ENCODE measurements at places on chromosomes 12 and 14.

DNA sequence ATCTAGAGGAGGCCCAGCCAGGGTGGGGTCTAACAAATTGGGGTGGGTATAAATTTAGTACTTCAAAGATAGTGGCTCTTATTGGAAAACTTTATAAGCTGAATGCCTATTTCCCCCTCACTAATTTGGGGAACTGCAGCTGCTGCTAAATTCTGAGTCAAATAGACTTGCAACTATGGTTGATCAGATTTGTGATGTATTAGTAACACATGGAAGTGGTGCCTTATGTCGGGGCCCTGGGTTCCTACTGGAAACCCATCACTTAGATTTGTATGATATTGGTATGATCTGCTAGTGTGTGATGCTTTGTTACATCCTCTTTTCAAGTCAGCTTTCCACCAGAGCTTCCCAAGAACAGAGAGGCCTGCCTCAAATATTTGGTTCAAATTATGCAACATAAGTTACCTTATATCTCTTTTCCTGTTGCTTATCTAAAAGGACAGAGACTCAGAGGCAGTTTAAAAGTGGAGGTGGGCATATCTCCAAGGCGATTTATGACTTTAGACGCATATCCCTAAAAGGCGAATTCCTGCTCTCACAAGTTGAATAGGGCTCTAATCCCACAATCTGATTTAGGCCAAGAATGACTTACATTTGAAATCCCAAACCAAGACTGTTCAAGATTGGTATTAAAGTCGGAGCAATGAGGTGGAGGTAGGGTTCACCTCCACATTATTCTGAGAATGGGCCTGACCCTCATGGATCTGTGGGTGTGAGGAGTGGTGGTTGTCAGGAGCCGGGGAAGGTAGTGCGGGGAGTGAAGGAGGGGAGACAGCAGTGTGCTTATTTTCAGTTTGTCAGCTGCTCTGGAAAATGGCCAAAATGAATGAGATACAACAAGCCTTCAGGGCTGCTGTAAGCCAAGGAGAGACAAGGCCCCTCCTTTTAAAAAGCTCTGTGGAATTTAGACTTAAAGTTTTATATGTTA is 425.8 kb downstream of the RAD51B start:
- no peak for DNase-seq

GRCh38 chr12:6321905-6322304 is 11.4 kb downstream of the PLEKHG6 start:
- no peak for DNase-seq

DNA sequence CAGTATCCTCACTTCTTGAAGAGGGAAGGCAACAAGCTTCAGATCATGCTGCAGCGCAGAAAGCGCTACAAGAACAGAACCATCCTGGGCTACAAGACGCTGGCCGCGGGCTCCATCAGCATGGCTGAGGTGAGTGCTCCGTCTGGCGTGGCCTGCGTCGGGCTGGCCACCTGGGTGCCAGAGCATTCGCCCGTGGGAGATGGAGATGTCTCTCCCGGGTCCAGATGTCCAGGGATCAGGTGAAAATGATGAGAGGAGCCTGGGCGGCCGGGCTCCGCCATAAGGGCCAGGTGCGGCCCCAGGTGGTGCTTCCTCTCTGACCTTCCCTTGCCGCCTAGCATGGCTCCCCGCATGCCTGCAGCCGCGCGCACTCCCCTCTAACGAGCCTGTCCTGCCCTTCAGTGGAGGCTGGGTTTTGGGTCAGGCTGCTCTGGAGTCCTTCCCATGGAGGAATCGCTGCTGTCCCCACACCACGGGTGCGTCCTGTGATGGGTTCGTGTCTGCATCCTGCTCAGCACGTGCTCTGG is 40.6 kb downstream of the PACS2 start:
- no peak for DNase-seq

GRCh38 chr12:92133795-92134637 is 11.6 kb downstream of the BTG1 start:
- DNase-seq = no peak

DNA sequence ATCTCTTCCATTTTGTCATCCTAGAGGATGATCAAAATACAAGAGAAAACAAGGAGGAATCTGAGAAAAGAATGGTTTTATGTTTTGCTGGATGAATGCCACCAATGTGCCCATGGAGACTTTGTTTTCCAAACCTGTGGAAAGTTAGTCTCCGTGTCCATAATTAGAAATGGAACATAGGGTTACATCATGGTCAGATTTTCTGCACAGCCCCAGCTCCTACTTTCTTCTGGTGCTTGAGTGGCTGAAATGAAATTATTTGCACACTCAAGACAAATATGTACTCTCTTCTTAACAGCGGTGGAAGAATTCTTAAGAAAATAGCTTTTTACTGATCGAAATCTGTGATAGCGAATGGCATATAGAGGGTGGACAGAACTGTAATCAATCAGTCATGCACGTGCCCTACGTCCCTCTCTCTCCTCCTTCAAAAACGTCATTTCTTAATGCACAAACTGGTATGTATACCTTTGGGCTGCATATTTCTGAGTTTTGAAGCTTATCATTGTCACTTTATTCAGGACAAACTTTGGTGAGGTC is 825.2 kb downstream of the AACS start:
- no peak for DNase-seq

DNA sequence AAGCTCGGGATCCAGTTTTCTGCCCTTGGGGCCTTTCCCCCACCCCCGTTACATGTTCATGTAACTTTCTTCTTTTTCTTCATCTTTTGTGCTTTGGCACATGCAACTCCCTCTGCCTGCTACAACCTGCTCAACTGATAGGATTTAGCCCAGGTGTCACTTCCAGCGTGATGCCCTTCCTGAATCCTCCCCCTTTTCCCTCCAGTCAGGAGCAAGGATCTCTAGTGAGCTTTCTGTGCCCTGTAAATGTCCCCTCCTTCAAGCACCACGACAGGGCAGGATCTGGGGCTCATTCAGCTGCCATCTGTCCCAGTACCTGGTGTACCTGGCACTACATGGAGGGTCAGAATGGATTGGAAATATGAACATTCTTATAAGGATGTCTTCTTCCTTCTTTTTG is 15.3 kb downstream of the PELI2 start:
- no peak for DNase-seq

GRCh38 chr14:38868399-38869290 is 234.4 kb downstream of the SEC23A start:
- no peak for DNase-seq

GRCh38 chr12:65720136-65721130 is 103.8 kb upstream of the HMGA2 start:
- DNase-seq = no peak

DNA sequence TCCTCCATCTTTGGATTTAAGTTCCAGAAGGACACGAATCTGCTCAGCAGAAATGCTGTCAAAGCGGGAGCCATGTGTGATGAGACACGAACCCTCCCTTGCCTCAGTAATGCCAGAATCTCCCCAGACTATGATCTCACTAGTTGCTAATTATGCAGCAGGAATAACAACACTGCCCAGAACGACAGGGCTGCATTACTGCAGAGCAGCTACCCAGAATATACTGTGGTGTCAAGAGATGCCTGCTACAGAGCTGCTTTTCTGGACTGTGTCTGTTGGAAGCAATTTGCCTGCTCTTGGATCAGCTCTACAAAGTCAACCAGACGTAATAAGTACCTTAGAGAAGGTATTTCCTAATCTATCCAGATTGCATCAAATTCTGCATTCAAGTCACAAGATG is 5.5 kb downstream of the CSRNP2 start:
- DNase-seq = no peak

GRCh38 chr12:34363050-34363673 is 340.9 kb downstream of the ALG10 start:
- no peak for DNase-seq

- DNase-seq = no peak
Observed at GRCh38 chr12:127770118-127770517, 496.9 kb upstream of the TMEM132C start.

GRCh38 chr12:124422570-124423523 is 128.0 kb downstream of the RFLNA start:
- DNase-seq = peak; percentile 84

DNA sequence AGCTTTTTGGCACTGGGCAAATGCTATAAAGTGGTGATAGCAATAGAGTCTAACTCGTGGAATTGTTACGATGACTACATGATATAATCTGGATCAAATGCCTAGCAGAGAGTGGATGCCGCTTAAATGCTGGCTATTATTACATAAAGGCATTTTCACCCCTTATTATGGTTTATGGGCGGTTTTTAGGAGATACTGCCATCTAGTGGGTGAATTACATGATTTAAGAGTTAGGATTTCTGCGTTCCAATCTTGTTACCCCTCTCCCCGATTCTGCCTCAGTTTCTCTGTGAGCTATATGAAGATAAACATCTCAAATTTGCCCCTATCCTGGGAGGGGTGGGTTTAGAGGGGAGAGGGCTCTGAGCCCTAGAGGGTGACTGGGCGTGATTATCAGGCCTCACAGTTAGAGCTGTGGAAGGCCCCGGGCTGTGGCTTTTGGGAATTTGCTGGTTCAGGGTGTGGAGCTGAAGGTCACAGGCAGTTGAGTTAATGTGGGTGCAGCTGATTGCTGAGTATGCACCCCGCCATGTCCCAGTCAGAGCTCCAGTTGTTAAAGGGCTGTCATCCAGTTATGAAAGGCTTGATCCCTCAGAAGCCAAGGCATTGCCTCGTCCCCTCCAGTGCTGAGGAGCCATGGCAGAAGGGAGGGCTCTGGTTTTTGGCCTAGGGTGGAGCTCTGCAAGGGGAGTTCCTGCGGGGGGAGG is 14.4 kb downstream of the CLSTN3 start:
- DNase-seq = no peak

DNA sequence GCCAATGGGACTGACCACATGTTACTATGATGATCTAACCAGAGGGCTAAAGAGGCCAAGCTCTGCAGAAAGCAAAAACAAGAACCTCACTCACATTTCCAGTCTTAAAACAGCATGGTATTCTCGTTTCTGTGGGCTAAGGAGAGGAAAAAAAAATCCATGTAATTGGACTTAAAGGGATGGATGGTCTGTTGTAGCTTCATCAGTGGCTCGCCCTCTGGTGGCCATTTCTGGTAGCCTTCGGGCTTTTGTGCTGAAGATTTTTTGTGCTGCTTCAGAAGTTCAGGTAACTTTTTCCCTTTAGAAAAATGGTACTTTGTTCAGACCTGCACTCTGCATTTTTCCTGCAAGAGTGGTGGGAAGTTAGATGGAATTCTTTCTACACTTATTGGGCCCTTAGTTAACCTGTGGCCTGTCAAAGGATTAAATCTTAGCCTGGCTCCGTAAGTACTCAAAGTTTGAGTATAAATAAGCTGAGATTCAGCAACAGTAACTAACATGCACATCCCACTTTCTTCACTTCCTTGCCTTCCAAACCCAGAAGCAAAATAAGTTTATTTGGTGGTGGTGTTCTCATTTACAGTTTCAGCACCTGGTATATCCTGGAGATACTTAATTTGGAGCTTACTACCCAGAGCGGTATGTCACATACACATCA is 22.3 kb downstream of the DCAF4 start:
- DNase-seq = peak; percentile 34

- no peak for DNase-seq
Observed at GRCh38 chr12:23484238-23484637, 465.2 kb downstream of the SOX5 start.

- DNase-seq = no peak
Observed at GRCh38 chr14:68589447-68590200, 203.2 kb downstream of the ZFP36L1 start.

DNA sequence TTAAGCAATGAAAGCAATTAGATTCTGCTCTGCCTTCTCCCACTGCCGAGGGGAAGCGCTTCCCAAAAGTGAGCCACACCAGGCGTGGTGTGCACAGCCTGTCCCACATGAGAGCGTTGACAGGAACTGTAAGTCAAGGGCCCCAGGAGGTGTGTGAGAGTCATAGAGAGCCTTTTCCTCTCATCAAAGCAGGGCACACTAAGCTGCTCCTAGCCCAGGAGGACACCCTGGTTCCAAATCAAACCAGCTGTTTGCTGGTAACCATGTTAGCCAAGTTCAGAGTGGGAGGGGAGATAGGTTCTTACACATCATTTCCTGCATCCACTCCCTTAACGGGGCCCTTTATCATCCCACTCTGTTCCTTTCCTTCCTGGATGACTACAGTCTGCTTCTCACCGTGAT is 98.3 kb downstream of the SPTSSA start:
- no peak for DNase-seq

DNA sequence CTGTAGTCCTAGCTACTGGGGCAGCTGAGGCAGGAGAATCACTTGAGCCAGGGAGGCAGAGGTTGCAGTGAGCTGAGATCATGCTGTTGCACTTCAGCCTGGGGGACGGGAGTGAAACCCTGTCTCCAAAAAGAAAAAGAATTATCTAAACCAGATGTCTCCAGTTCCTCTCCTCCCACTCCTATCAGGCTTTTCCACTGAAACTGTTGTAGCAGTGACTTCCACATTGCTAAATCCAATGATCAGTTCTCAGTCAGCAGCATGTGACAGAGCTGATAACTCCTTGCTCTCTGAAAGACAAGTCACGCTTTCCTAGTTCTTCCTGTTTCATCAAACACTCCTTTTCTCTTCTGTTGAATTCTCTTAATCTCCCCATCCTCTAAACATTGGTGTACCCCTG is 8.6 kb downstream of the SLC38A6 start:
- no peak for DNase-seq

- no peak for DNase-seq
Observed at GRCh38 chr14:38044710-38045109, 163.0 kb upstream of the SSTR1 start.

- no peak for DNase-seq
Observed at GRCh38 chr12:93706824-93707223, 29.6 kb downstream of the CRADD start.

DNA sequence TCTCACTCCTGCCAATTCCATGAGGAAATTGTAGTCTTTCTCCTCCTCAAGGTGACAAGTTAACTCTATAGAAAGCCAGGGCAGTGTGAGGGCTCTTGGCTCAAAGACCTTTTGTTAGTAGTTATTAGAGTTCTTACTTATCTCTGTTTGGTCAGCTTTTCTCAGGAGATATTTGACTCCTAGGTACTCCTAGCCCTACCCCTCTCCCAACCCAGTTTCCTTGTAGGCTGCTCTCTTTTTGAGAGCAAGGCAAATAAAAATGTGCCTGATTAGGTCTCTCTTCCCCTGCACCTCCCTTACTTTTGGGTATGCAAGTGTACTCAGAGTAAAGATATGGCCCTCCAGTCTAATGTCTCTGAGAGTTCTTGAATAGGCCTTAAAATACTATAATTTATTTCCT is 23.8 kb downstream of the BTG1 start:
- DNase-seq = no peak

DNA sequence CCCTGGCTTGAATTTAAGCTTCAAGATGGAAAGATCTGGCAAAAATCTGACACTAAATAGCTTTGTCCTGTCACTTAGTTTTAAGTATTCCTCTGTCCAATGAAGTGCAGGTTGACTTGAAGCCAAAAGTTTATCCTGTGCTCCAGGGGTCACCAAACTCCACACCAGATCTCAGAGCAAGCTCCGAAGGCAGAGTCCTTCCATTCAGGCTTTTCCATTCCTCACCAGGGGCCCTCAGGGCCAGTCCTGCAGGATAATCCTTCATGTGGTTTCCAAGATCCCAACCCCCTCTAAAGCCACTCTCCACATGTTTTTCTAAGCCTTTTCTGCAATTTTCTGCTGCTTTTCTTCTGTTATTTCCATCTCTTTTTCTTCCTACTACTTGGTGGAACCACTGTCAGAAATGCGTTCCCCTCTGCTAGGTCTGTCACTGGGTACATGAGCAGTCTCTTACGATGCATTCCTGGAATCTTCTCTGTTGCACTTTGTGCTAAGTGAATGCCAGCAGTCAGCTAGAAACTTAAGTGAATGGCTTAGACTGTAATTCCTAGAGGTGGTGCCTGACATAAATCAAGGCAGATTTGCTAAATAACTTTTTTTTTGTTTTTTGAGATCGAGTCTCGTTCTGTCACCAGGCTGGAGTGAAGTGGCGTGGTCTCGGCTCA is 251.4 kb downstream of the MSRB3 start:
- DNase-seq = no peak

- no peak for DNase-seq
Observed at GRCh38 chr12:53571295-53571694, 54.9 kb downstream of the ATF7 start.

All from AG04450 (cell line).